Anterior cingulate cortex (tissue), 58 donors: ENCODE measurements at places on chromosomes 5 and 9.

GRCh38 chr5:43643327-43643726 is 40.3 kb downstream of the NNT start:
- no peak for DNase-seq

DNA sequence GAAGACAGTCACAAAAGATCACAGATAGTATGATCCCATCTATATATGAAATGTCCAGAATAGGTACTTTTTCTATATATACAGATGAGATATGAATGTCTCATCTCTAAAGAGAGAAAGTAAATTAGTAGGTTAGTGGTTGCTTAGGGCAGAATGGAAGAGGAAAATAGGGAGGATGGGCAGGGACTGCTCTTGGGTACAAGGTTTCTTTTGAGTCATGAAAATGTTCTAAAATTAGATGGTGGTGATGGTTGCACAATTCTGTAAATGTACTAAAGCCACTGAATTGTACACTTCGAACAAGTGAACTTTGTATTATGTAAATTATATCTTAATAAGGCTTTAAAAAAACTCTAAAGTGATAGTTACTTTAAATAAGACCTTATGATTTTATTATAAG is 59.6 kb upstream of the GRAMD2B start:
- DNase-seq: no peak

DNA sequence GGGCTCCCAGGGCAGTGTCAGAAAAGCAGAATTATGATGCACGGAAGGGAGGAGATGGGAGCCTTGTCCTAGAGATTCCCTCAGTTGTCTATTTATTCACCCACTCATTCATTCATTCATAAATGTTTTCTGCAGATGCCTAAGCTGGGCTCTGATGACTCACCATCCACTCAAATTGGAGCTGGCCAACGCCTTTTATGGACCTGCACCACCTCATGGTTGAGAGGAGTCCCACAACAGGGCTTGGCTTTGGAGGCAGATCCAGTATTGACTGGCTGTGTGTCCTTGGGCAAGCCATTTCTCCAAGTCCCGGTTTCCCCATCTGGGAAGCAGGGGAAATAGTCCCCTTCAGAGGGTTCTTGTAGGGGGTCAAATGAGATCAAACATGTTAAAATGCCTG is 227.8 kb downstream of the MELK start:
- no peak for DNase-seq

DNA sequence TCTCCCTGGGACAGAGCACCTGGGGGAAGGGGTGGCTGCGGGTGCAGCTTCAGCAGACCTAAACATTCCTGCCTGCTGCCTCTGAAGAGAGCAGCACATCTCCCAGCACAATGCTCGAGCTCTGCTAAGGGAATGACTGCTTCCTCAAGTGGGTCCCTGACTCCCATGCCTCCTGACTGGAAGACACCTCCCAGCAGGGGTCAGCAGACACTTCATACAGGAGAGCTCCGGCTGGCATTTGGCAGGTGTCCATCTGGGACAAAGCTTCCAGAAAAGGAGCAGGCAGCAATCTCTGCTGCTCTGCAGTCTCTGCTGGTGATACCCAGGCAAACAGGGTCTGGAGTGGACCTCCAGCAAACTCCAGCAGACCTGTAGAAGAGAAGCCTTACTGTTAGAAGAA is 77.2 kb downstream of the SLCO6A1 start:
- DNase-seq: no peak

DNA sequence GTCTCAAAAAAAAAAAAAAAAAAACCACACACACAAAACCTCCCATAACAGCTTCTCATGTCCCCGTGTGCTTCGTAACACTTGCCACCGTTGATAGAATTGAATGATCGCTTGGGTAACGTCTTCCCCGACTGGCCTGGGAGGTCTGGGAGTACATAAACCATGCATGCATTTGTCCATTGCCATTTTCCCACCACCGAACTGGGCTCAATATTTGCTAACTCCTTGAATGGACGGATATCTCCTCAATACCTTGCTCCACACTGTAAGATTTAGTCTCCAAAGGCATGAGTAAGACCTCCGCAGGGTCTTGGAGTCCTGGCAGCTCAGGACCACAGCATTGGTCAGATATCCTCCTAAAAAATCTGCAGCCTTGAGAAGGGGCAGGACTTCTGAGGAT is 3.2 kb upstream of the P4HA2 start:
- no peak for DNase-seq

- DNase-seq: no peak
These were observed 41.1 kb upstream of the TCF7 start for GRCh38 chr5:134073404-134073803.

DNA sequence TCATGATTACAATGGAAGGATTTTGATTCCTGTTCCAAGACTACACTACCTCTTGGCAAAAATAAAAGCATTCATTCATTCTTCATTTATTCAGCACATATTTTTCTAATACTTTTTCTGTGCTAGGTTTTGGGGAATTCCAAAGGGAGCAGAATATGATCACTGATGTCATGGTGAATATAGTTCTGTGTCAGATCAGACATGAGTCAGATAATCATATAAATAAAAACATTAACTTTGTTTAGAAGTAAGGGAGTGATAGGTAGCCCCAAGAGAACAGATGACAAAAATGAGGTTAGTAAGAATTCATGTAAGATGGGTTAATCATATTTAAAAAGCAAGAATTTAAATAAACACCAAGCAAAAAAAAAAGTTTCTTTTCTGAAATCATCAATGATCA is 94.1 kb upstream of the RANBP6 start:
- no peak for DNase-seq

DNA sequence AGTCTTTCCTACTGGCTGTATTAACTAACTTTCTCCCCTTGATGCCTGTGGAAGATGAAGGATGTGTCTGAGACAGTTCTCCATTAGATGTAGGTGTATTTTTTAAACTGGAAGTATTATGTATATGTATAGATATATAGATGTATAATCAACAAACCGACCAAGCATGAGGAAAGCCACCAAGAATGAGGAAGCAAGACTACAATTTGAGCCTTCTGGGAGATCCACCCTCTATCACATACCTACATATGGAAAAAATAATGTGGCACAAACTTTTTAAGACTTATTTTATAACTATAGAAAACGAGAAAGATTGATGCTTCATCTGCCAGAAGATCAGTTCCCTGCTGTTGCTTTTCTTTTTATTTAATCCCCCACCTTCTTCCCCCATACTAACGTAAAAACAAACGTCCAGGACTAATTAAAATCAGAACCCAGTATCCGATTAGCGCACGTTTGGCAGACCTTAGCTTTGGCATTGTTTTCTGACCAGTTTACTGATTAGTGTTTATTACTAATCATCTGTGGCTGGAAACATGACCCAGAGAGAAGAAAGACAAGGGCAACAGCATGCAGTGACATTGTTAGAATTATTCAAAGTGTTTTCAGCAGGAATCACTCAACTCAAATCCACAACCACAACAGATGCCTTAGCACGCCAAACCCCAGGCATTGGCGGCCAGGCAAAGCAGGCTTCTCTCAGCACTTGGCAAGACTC is 490.2 kb downstream of the EBF1 start:
- DNase-seq: no peak

DNA sequence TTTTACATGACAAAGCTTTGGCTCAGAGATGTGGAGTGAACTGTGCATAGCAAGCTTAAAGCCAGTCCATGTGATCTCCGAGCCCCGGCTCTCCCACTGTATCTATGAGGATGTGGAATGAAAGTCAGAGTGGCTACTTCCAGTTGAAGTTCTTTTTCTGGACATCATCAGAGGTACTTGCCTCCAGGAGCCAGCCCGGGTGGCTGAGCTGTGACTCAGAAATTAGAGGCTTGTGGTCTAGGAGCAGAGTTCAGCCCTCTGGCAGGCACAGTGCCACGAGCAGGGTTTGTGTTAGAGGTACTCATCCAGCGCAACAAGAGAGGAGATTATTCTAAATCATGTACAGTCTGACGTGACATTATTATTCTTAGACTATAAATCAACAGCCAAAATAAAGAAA is 322.5 kb downstream of the CDK5RAP2 start:
- DNase-seq: no peak

DNA sequence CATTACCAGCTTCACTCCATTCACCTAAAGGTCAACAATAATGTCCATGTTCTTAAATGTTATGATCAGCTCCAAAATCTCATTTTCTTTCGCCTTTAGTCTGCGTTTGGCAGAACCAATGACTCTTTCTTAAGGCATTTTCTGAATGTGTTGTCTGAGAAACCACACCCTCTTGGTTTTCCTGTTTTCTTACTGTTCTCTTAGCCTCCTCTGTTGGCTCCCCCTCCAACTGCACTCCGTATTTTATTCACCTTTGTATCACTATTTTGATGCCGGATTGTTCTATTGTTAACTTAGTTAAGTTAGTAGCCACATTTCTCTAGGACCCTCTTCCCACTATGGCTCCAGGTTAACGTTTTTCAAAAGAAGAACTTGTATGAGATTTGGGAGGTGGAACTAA is 185.6 kb downstream of the DMAC1 start:
- no peak for DNase-seq

GRCh38 chr9:12695474-12695873 is 2.3 kb downstream of the TYRP1 start:
- no peak for DNase-seq
